ENCODE measurements at places on chromosomes 1 and 21.

- DNase-seq: no peak
Observed at GRCh38 chr1:1470626-1471388, 758 bp upstream of the ATAD3B start.

- no peak for DNase-seq
Observed at GRCh38 chr21:40255518-40256444, 388.5 kb downstream of the PCP4 start.

GRCh38 chr1:187010571-187011309, 182.0 kb downstream of the PLA2G4A start:
- no peak for DNase-seq

DNA sequence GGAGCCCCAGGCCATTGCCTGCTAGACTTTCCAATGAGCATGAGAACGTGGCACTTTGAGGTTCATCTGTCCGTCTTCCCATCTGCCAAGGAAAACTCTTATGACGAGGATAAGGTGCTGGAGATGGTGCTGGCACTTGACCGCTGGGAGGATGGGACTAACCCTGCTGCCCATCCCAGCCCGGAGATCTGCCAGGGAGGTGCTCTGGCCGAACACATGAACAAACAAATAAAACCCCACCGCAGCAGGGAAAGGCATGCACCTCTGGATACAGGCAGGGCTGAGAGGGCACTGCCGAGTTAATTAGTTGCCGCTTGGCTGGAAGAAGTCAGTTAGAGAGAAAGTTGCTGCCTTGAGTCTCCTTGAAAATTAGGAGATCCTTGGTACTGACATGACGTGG, 308.4 kb downstream of the AJAP1 start:
- DNase-seq: no peak

- DNase-seq: no peak
Observed at GRCh38 chr1:117630423-117630998, 24.7 kb downstream of the TENT5C start.

- no peak for DNase-seq
Observed at GRCh38 chr1:94303005-94303404, 65.6 kb upstream of the ARHGAP29 start.

DNA sequence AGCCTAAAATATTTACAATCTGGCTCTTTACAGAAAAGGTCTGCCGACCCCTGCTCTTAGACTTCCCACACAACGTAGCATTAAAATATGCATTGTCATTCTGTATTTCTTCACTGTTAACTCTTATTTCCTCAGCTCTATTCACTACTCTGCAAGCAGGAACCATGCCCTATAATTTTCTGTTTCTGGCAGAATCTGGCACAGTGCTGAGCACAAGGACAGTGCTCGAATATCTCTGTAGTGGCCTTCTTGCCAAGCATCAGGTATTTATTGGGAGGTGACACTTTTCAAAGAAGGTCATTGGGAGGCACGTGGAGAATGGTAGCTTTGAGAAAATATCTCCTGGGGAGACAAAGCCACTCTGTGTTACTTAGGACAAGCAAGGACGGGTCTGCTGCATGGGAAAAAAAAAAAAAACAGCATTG, 77.9 kb downstream of the PSMG1 start:
- no peak for DNase-seq

DNA sequence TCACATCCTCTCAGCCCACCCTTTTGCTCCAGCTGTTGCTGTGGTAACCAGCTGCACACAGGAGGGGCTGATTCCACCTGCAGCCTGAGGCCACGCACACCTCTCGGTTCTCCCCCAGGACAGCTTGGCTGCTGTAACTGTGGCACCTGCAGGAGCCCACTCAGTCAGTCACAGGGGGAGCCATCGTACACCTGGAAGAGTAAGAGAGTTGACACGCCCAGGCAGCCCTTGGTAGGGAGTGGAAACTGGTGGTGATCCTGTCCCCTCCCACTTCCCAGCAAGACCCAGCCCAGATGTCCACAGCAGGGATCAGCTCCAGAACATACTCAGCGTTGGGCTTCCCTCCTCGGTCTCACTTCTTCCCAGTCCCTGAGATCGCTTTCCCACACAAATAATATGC, 32.2 kb upstream of the BACE2 start:
- DNase-seq: no peak

DNA sequence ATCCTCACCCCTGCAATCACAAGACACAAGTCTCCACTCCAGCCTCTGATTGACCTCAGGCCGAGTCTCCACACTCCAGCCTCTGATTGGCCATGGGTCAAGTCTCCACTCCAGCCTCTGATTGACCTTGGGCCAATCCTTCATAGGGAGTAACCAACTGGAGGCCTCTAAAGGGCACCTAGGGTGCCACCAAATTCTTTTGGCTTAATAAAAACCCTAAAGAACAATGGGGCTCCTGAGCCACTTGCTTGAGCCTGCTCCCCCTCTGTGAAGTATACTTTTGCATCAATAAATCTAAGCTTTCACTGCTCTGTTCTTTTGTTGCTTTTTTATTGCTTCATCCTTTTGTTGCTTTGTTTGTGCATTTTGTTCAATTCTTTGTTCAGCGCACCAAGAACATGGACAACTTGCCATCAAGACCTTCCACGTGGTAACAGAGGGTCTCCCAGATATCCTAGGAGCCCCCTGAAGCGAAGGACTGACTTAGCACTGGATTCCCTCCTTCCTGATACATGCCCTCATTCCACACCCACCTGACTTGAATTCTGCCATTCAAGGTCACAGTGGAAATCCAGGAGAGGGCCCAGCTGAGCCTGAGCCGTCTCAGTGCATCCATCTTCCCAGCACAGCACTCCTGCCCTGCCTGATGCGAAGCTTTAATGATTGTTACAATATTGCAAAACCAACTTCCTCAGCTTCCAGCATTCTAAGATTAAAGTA, 152.9 kb downstream of the NPHP4 start:
- no peak for DNase-seq

DNA sequence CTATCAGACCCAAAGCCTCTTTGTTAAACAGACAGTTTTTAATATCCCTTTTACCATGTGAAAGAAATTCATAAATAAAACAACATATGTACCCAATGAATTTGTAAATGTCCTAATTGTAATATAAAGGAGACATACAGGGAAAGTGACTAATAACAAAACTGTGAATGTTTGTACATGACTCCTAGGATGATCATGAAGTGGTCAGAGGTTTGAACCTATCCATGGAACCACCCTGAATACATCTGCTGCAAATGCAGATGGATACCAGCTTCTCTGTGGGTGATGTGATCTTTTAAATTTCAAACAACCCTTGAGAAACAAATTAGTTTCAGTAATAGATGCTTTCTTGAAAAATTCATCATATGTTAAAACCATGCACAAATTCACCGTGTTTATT, 16.7 kb upstream of the ACBD3 start:
- no peak for DNase-seq
